ENCODE measurements at places on chromosomes 4 and X. TPM values are rescaled to one million over a fixed set of nuclear protein-coding genes. Genes with fewer than 3 reads are reported as not detected.

The S100P gene
- total RNA-seq, result 3.4 TPM

The LNX1 gene
- total RNA-seq, result not detected

GRCh38 chr4:81611221-81611620, 139.5 kb upstream of the RASGEF1B start:
- no peak overlapping the region for H3K4me3 ChIP-seq
- no peaks in the 10 kb centered on the region for H3K36me3 ChIP-seq
- H3K27me3 ChIP-seq, result no peaks in the 10 kb centered on the region
- no peak overlapping the region for H3K27ac ChIP-seq
- no peak for DNase-seq

DNA sequence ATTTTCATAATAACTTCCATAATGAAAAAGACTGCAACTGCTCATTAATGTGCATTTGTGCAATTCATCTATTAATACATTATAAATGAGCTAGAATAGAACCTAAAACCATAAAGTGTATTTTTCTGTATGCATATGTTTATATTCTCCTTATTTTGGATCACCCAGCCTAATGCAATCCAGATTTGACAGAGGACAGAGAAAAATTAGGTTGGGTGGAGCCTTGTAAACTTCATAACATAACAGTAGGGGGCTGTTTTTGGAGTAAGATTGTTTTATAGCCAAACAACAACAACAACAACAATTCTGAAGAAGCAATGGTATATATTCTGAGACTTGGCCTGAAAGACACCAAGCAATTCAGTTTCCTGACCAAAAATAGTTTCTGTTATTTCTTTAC, 615.3 kb upstream of the SLIT2 start:
- no peaks in the 10 kb centered on the region for H3K36me3 ChIP-seq
- H3K4me3 ChIP-seq, result no peak overlapping the region
- DNase-seq, result no peak
- no peaks in the 10 kb centered on the region for H3K27me3 ChIP-seq
- no peaks in the 10 kb centered on the region for H3K4me1 ChIP-seq

- no peaks in the 10 kb centered on the region for H3K36me3 ChIP-seq
- DNase-seq, result no peak
- no peak overlapping the region for H3K4me3 ChIP-seq
- no peak overlapping the region for H3K27ac ChIP-seq
- peaks cover 11% of the 10 kb centered on the region for H3K27me3 ChIP-seq
These were observed 24.3 kb downstream of the PSAPL1 start for GRCh38 chr4:7410446-7410845.

DNA sequence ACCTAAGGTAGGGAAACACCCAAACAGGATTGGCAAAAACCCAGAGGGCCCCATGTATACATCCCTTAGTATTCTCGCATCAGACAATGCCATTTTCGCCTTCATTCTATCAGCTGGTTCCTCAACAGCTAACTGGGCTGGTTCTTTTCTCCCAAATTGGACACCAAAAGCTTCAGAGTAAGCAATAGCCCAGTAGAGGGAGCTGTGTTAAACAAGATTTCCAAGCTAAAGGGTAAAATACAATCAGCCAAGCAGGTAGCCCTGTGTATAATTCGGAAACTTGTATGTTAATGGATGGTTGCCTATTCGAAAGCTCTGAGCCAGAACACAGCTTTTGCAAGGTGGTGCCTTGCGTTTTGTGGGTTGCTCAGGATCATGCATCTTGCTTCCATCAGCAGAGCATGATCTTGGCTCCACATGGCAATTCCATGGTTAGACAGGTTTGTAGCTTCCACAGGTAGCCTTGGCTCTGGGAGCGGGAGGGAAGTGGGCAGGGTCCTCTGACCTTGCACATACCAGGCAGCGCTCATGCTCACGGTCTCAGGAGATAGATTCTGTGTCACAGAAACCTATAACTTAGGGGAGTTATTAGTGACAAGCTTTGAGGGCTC, 115.2 kb upstream of the LNX1 start:
- peaks cover 11% of the 10 kb centered on the region for H3K4me1 ChIP-seq
- no peaks in the 10 kb centered on the region for H3K36me3 ChIP-seq
- DNase-seq, result no peak
- no peak overlapping the region for H3K27ac ChIP-seq
- H3K4me3 ChIP-seq, result no peak overlapping the region

The C4orf50 gene
- 0.07 TPM for total RNA-seq

DNA sequence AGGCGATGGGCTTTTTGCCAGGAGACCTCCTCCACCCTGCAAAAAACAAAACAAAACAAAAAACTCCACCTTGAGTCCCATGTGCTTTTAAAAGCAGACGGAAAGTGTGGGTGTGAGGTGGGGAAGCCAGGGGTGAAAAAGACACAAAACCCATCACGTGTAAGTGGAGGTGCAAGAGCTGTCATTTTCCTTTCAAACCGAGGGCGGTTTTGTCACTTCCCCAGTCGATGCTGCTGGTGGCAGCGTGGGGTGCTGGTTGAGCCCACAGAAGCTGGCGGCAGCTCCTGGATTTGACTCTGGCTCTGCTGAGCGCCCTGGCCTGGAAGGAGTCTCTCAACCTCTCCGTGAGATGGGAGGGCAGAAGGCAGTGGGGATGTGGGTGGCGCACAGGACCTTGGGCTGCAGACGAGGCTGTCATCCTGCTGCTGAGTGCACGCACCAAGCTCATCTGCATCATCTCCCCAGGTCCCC, 110.0 kb downstream of the PSAPL1 start:
- no peak overlapping the region for H3K27ac ChIP-seq
- no peaks in the 10 kb centered on the region for H3K4me1 ChIP-seq
- H3K27me3 ChIP-seq, result peaks cover 3% of the 10 kb centered on the region
- no peaks in the 10 kb centered on the region for H3K36me3 ChIP-seq
- H3K4me3 ChIP-seq, result no peak overlapping the region
- DNase-seq, result peak; percentile 27

DNA sequence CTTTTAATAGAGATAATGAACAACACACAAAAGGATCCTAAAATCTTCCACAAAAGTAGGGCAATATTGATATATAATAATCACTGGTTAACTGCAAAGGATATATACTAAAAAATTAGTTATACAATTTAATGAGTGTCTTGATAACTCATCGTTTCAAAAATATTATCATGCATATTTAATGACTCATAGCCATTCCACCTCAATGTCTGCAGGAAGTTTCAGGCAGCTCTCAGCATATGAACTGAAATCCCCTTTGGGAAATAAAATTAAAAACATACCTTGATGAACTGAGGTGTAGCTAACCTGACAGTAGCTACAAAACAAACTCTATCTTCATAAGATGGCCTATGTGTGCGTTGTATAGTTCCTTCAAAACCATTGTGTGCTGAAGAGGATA, 62.9 kb downstream of the TMEM165 start:
- no peak overlapping the region for H3K27ac ChIP-seq
- no peaks in the 10 kb centered on the region for H3K27me3 ChIP-seq
- H3K36me3 ChIP-seq, result peaks cover 6% of the 10 kb centered on the region
- no peak overlapping the region for H3K4me3 ChIP-seq

GRCh38 chrX:128622296-128622695, 570.1 kb upstream of the ACTRT1 start:
- no peak overlapping the region for H3K4me3 ChIP-seq
- no peak overlapping the region for H3K27ac ChIP-seq
- no peak for DNase-seq
- no peaks in the 10 kb centered on the region for H3K36me3 ChIP-seq

The ARMCX5 gene
- 9.4 TPM for total RNA-seq

- no peaks in the 10 kb centered on the region for H3K36me3 ChIP-seq
- H3K4me1 ChIP-seq, result no peaks in the 10 kb centered on the region
- DNase-seq, result no peak
- H3K4me3 ChIP-seq, result no peak overlapping the region
- H3K27ac ChIP-seq, result no peak overlapping the region
These were observed 360.5 kb upstream of the SLC7A11 start for GRCh38 chr4:138602664-138603063.
